NCI-H2029 treated with DMSO at 0.1 percent for 48 hours (cell line): ENCODE measurements at places on chromosomes 13 and 19.

DNA sequence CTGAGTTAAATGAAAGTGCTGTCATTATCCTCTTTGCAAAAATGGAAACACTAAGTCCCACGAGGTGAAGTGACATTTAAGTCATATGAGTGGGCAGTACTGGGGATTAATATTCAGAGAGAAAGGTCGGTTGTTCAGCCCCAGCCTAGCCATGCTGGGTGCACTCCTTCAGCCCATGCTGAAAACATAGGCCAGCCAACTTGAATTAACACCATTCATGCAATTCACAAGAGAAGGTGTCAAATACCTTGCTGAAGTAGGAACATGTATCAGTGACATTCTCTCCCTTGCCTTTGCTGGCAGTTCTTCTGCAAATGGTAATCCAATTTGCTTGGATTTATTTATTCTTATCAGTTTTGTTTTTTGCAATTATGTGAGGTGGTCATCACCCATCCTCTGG is 256.3 kb downstream of the DNAJC15 start:
- DNase-seq, result no peak

DNA sequence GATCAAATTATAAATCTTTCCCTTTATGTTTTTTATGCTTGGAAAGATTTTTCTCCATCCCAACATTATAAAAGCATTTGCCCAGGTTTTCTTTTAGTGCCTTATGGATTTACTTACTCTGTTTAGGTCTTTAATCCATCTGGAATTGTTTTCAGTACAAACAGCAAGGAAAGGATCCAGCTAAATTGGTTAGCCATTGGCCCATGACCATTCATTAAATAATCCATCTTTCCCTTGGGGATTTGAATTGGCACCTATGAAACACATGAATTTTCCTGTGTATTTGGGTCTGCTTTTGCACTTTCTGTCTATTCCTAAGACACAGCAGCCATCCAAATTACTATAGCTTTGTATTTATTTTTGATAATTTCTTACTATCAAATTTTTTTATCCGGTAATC is 28.8 kb upstream of the SHKBP1 start:
- DNase-seq, result no peak

GRCh38 chr19:16073481-16073880 is 2.8 kb upstream of the TPM4 start:
- DNase-seq, result no peak

- no peak for DNase-seq
Observed at GRCh38 chr19:38665219-38665931, 17.9 kb downstream of the ACTN4 start.

DNA sequence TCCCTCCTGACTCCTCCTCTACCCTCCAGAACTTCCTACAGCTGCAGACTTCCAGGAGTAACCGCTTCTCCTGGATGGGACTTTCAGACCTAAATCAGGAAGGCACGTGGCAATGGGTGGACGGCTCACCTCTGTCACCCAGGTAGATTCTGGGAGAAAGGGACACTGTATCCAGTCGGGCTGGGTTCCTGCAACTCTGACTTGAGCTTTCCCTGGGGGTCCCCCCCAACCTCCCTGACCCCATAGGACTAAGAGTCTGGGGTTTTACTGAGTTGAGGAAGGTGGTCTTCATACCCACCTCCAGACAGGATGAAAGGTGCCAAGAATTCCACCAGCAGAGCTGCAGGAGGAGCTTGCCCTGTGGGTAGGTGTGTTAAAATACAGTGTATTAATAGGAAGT is 4.4 kb downstream of the CLEC4M start:
- no peak for DNase-seq

- no peak for DNase-seq
Observed at GRCh38 chr13:33169273-33169980, 116.1 kb downstream of the STARD13 start.

- DNase-seq, result no peak
Observed at GRCh38 chr13:73368608-73369007, 309.8 kb downstream of the KLF5 start.

DNA sequence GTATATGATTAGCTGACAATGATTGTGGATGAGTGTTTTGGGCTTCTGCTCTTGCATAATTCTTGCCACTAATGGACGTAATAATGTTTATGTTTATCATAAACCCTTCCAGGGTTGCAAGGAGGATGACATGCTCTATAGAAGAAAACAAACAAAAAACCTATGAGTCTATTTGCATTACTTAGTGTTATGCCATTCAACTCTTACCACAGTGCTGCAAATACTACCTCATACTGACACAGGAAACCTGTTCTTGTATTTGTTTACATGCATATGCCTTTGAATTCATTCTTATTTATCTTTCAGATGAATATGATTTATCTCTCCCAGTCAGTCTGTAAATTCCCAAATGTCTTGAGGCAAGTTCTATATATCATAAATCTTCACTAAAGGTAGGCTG is 39.6 kb upstream of the FREM2 start:
- DNase-seq, result no peak

DNA sequence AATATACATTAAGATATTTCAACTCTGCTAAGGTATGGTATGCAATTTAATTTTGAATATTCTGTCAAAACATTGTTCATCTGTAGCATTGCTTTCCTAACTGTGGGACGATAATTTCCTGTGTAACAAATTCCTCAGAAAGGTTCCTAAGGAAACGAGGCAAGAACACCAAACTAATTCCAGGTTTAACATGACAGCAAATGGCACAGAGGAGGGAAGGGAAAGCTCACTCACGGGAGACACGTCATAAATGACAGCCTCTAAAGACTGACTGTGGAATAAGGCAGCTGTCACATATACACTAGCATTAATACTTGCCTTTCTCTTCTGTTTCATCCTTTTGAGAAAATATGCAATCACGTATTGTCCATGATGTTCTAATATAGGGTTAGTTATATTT is 380.6 kb downstream of the LIG4 start:
- DNase-seq, result no peak

DNA sequence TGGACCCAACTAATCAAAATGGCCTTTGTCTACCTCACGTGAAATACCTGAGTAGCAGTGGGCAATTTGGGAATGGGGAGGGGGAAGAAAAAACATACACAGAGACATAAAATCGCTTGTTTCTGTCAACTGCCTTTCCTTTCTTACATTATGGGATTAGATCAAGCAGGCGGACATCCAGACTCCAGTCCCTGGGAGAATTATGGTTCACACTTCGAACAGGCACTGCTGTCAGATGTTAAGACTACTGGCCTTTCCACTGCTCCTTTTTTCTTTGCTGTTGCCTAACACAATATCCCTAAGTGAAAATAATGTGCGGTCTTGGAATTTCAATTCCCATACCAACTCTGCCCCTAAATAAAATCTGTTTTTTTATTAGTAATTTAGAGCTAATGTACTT is 1719.7 kb upstream of the SLC10A2 start:
- no peak for DNase-seq

DNA sequence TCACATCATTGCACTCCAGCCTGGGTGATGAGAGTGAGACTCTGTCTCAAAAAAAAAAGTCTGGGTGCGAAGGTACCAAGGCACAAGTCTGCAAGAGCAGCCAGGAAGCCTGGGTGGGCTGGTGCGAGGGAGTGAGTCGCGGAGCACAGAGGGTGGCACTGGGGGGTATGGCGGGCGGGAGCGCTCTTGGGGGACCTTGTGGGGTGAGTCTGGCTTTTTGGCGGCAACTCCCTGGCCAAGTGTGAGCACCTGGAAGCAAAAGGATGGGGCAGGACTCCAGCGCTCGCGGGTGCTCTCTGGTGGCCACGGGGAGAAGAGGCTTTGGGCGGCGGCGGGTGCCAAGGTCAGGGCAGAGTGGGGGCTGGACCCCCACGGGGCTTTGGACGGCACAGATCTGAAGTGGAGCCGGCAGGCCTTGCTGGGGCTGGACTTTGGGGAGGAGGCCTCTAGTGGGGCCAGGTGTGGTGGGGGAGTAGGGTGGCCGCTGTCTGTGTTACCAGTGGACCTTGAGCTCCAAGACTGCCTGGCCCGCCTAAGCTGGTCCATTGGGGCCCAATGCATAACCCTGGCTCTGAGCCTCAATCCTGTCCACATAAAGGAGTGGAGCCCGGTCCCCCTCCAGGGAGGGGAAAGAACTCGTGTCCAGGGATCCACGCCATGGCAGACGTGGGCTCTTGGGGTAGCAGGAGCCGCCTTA is 1.6 kb downstream of the P2RY11 start:
- peak; percentile 13 for DNase-seq

GRCh38 chr13:66314911-66315310 is 915.2 kb downstream of the PCDH9 start:
- DNase-seq, result no peak

GRCh38 chr19:19064811-19065745 is 1.3 kb downstream of the SLC25A42 start:
- peak; percentile 36 for DNase-seq

DNA sequence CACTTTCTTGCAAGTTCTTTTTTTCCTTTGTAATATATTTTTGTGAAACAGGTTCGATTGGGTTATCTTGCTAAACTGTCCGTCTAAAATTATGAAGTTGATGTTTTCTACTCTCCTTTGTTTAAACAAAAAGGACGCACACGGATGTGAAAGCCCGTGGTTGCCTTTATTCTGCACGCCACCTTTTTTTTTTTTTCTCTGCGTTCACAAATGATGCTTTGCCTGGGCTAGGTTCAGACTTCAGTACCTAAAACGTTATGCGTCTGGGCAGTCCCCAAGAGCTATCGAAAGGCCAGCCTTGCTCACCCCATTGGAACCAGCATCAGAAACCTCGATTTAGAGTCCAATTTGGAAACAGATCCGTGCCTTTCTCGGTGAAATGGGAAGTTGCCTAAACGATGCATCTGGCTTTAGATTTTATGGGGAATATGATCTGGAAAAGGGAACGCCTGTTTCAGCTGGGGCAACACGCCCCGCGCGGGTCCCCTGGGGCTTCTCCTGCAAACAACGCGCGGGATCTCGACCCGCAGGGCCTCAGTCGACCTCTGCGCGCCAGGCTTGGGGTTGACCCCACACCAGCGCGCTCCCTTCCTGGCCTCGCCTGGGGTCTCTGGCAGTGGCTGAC is 113.9 kb downstream of the KCNRG start:
- DNase-seq, result no peak

GRCh38 chr19:16435999-16436650 is 35.6 kb downstream of the EPS15L1 start:
- DNase-seq, result no peak

DNA sequence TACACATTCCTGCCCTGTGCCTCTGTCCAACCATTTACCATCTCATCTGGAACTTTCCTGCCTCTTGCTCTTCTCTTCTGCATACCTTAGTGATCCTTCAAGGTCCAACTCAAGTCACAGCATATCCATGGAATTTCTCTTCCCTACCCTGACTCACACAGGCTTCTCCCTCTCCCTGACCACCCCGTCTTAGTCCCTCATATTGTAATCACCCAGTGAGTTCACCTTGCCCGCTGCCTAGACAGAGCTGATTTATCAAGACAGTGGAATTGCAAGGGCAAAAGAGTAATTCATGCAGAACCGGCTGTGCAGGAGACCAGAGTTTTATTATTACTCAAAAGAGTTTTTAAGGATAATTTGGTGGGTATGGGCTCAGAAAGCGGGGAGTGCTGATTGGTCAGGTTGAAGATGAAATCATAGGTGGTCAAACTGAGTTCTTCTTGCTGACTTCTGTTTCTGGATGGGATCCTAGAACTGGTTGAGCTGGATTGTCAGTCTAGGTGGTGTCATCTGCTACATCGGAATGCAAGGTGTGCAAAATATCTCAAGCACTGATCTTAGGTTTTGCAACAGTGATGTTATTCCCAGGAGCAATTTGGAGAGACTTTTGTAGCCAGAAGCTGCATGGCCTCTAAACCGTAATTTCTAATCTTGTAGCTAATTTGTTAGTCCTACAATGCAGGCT is 67.2 kb downstream of the HSPH1 start:
- DNase-seq, result no peak

- DNase-seq, result no peak
Observed at GRCh38 chr13:45909089-45909488, 57.5 kb upstream of the SIAH3 start.

GRCh38 chr13:98775844-98776598 is 23.5 kb upstream of the SLC15A1 start:
- no peak for DNase-seq

GRCh38 chr13:100178309-100178708 is 89.4 kb downstream of the PCCA start:
- no peak for DNase-seq

DNA sequence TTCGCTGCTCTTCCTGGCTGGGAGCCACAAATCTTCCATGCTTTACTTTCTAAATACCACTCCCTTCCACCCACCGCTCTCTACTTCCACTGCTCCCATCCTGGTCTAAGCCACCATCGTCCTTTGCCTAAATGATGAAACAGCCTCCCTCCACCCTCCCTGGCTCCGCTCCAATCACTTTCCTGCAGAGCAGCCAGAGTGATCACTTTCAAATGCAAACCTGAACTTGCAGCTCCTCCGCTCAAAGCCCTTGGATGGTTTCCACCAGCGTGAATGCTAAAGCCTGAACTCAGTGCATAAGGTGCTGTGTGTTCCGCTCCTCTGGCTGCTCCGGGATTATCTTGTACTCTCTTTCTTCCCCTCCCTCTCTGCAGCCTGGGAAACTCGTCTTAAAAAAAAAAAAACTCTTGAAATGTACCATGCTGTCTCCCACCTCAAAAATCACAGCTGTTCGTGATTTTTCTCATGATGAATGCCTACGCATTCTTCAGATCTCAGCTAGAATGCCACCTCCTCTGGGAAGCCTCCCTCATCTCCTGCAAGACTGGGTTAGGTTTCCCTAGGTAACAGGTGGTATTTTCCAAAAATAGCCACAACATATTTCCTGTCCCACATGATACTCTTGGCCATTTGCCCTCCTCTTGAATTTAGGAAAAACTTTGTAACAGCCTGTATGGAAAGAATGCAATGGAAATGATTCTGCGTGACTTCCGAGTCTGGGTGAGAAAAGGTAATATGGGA is 3.7 kb upstream of the SIN3B start:
- no peak for DNase-seq

DNA sequence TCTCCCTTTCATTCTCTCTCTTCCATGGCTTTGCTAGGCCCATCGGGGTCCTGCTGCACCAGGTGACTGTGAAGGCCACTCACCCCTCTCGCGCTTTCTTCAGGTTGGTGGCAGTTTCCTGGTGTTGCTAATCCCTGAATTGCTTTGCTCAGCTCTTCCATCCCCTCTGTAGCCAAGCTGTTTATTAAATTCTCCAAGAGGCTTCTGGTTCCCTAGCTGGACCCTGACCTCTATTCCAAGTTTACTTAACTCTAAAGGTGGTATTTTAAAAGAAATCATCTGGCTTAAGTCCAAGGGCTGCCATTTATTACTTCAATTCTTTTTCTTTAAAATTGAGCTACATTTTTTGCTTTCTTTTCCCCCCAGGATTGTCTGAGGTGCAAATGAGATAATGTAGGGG is 32.7 kb upstream of the MICU2 start:
- DNase-seq, result no peak
